ENCODE measurements at places on chromosomes 2 and 18. TPM values are rescaled to one million over a fixed set of nuclear protein-coding genes. Genes with fewer than 3 reads are reported as not detected.
A peak's percentile ranks its signal among the peaks of the same experiment; 100 is the strongest.

DNA sequence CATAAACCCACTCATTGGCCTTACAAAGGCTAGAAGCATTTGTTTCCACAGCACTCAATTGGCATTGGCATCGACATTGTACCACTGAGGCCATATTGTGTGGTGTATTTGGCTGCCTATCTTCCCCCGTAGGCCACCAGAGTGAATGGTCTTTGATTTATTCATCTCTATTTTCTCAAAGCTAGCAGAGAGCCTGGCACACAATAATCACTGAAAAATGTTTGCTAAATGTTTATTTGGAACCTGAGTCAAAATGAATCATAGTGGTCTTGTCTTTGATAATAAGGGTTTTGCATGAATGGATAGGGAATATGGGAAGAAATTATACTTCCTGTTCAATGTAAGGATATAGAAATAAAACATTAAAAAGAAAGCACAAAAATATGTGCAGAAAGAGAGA, 107.3 kb upstream of the SLC8A1 start:
- DNase-seq = no peak

The NTSR2 gene
- not detected for total RNA-seq

The MC4R gene
- not detected for total RNA-seq

The DYNAP gene
- not detected for total RNA-seq

DNA sequence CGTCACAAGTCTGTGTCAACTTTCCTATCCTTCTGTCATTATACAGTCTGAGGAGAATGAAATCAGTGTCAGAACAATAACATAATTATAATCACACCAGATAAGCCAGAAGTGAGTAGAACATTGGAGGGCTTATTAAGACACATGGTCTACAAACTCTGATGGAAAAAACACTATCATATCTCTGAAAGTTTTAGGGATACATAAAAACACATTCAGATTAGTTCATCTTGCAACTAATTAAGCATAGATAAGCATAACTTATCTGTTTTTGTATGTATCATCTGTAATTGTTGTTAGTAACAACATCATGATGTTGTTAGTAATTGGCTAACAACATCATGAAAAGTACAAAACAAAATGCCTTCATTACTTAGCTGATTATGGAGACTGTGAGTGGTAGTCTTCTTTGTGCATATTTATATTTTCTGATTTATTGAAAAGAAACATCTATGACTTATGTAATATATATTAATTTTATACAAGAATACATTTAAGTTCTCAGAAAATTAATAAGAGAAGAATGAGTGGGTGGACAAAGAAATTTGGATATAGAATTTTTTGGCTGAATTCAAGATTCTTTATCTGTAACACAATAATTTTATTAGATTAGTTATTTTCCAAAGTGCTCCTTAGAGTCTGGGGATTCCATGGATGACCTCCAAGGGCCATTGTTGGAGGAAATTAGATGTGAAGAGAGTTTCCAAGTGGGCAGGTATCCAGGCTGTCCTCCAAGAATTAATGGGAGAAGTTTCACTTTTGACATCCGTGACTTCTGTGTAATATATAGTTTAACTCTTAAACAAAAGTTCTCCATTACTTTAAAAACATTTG, 16.9 kb upstream of the CCDC102B start:
- no peak for DNase-seq

- no peak for DNase-seq
These were observed 77.2 kb upstream of the NFU1 start for GRCh38 chr2:69514406-69514805.

DNA sequence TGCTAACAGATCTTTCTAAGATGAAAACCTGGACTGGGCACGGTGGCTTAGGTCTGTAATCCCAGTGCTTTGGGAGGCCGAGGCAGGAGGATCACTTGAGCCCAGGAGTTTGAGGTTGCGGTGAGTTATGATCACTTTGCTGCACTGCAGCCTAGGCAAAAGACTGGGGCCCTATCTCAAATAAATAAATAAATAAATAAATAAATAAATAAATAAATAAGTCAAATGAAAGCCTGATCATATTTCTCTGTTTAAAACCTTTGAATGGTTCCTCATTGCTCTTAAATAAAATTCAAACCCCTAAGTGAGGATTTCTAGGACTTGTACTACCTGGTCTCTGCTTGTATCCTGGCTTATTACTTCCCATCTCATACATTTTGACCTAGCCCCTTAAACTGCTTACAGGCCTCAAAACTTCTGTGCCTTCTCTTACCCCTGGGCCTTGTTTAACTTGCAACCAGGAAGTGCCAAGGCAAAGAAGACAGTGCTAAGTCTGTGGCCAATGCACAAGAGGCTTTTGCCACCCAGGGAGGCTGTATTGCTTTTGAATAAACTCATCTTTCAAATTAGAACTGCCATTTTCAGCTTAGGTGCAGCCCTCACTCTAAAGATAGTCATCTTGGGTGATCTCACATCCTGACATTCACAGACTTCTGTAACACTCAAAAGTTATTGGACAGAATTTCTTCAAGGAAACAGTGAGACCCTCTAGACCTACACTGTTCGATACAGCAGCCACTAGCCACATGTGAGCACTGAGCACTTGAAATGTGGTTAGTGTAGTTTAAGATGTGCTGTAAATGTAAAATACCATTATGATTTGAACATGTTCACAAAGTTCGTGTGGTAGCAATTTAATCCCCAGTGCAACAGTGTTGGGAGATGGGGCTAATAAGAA, 73.7 kb downstream of the POLE4 start:
- no peak for DNase-seq

The MALL gene
- not detected for total RNA-seq

The NR4A2 gene
- 9.7 TPM for total RNA-seq

DNA sequence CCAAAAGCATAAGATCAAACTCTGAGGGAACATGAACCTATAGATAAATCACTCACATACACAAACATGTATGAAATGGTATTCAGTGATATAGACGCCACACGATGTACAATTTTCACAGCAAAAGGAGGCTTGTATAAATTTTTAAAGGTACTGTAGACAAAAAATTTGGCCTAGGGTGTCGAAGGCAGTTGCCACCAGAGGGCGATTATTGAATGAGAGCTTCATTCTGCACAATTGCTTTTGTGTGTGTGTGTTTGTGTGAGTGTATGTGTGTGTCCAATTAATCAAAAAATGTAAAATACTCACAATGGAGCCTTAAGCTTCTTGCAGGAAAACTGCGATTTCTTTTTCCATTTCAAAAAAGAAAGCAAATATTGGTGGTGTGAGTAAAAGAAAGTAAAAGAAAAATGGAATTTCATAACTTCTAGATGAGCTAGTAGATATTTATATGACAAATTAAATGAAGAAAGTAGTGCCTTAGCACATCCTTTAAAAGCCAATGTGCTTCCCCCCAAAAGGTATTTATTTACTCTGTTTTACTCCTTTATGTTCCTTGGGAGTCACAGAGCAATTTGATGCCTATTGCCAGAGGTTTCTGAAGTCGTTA, 800.1 kb downstream of the SATB2 start:
- DNase-seq = no peak

- DNase-seq = no peak
These were observed 136.6 kb downstream of the INSIG2 start for GRCh38 chr2:118224895-118225311.

The TNP1 gene
- not detected for total RNA-seq

DNA sequence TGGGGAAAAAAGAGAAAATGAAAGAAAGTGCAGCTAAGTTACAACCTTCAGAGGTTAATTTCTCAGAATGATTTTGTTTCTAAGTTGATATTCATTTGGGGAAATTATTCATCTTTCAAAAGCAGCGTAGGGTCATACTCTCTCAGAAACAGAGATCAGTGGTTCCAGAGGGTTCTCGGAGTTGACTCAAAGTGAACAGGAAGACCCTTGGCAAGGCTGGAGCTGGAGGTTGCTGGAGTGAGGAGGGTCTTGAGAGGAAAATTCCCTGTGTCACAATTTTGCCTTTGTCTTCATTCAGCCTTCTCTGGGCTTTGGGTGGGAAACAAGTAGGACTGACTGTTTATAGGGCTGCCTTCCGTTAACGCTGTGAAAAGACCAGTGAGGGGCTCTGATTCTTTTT, 168.2 kb downstream of the ICOS start:
- DNase-seq = peak; percentile 26

The MORN2 gene
- total RNA-seq = 3.8 TPM

- DNase-seq = no peak
These were observed 4.6 kb downstream of the VPS54 start for GRCh38 chr2:64014628-64015027.

DNA sequence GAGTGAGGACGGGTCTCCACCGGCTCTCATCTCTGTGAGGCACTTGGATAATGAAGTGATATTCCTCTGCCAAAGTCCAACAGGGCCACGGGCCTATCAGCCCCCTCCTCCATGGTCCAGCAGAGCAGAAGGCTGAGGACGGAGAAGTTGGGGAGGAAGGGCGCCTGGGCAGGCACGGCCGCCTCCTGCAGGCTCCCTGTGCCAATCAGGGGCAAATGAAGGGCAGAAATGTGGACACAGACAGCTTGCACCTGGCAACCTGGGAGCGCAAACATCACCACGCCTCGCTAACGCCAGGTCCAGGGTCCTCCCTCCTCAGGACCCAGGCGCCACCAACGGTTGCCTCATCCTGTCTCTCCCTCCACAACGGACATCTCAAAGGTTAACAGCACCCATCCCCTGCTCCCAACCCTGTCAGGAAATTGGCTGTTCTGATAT, 24.3 kb downstream of the SMAD7 start:
- DNase-seq = no peak

The RND3 gene
- not detected for total RNA-seq

The BOLL gene
- not detected for total RNA-seq

DNA sequence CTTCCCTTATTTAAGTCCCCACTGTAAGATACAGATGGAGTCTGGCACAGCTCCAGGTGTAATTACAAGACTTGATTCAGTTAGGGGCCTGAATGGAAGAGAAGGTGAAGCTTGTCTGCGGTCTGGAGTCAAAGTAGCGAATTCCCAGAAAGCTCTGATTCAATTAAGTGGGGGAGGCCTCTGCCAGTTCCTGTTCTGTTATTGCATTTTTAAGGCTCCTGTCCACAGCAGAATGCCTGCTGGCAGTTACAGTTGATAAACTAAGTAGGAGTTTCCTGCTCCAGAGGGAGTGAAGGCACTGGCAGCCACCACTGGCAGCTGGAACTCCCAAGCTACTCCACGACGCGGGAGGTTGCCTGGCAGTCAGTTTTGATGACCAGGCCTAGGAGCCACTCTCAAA, 181.1 kb downstream of the SOCS6 start:
- DNase-seq = no peak

DNA sequence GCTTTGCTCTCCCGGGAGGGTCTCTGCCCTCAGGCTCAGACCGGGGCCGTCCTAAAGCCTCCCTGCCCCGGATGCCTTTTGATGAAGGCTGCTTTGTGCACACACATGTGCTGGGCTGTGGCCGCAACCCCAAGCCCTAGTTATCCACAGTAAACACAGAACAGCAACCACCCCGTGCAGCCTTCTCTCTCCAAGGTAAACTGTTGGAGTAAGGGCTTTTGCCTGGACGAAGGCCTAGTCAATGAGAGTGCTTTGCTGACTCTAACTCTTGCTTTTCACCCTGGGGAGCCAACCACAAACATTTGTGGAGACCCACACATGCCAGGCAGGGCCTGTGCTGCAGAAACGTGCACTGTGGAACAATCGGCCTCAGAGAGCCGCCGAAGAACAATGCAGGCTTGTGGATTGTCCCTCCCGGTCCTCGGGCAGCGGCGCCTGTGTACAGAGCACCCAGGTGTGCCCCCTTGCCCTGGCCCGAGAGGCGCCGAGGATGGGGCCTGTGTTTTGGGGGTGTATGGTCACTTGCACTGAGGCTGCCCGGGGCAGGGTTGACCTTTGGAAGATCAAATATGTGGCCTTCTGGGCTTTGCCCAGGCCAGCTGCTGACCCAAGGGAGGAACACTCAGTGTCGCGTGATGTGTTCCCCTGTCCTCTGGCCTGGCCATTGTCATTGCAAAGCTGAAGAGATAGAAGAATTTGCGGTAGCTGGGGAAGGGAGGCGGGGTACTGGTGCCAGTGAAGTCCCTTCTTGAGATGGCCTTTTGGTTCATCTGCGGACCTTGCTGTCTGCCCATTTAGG, 37.0 kb downstream of the CTIF start:
- DNase-seq = no peak

The OXER1 gene
- 0.54 TPM for total RNA-seq

The HOXD11 gene
- not detected for total RNA-seq

The BUB1 gene
- total RNA-seq = 94.7 TPM

- DNase-seq = no peak
These were observed 41.4 kb downstream of the SCN3A start for GRCh38 chr2:165162466-165162865.

DNA sequence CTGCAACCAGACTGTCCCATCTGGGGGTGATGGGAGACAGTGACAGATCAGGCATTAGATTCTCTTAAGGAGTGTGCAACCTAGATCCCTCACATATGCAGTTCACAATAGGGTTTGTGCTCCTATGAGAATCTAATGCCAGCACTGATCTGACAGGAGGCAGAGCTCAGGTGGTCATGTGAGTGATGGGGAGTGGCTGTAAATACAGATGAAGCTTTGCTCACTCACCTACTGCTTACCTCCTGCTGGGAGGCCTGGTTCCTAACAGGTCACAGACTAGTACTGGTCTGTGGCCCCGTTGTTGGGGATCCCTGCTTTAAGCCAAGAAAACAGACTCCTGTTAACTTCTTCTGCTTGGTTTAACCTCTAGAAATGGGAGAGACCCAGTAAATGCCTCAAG, 3.2 kb downstream of the CYP27A1 start:
- no peak for DNase-seq
